ENCODE measurements at places on chromosomes 6 and 20.

GRCh38 chr6:25250878-25251277 is 28.3 kb upstream of the CARMIL1 start:
- DNase-seq: no peak

- DNase-seq: no peak
Measured at GRCh38 chr6:136751522-136751956, 40.7 kb downstream of the MAP3K5 start.

- DNase-seq: no peak
Measured at GRCh38 chr20:47847884-47848485, 62.7 kb upstream of the SULF2 start.

- DNase-seq: no peak
Measured at GRCh38 chr20:18055261-18055660, 2.5 kb downstream of the OVOL2 start.

GRCh38 chr6:99362678-99363268 is 13.3 kb upstream of the FAXC start:
- no peak for DNase-seq

- DNase-seq: no peak
Measured at GRCh38 chr6:134740473-134741199, 209.3 kb downstream of the ALDH8A1 start.

DNA sequence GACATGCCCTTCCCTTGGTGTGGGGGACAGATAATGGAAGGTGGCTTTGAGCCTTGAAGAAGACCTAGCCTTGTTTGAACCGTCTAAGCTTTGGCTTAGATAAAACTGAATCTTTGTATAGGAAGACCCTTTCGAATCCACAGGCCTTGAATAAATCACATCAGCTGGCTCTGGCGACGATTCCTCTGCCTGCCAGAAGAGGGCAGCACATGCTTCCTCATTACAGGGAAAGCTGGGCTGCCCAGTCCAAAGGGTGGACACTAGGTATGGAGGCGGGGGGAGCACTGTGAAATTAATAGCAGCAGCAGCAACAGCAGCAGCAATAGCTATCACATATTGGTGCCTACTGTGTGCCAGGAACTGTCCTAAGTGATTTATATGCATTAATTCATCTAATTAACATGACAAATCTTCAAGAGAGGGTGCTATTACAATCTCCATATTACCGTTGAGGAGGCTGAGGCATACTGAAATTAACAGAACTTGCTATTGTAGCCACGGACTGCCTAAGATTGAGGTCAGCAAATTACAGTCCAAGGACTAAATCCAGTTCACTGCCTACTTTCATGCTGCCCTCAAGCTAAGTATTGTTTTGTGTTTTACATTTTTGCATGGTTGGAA is 85.1 kb downstream of the CLIC5 start:
- DNase-seq: peak; percentile 25

DNA sequence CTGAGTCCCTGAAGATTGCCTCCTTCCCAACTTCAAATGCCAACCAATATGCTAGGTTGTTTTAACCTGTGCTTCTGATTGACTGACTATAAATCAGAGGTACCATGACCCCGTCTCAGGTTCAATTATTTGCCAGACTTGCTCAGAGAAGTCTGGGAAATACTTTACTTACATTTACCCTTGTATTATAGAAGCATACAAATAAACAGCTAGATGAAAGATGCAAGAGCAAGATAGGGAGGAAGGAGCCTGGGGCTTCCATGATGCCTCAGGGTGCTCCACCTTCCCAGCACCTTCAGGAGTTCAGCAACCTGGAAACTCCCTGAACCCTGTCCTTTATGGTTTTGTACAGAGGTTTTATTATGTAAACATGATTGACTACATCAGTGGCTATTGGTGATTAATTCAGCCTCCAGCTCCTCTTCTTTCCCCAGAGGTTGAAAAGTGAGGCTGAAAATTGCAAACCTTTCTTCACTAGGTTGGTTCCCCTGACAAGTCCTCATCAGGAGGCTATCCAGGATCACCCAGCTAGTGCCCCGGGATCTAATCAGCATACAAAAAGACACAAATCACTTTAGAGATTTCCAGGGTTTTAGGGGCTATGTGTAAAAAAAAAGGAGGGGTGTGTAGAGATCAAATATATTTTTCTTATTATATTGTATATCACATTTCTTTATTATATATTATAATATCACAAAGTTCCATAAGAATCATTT is 547.7 kb downstream of the EPM2A start:
- no peak for DNase-seq

GRCh38 chr6:89597988-89598387 is 40.6 kb downstream of the LYRM2 start:
- no peak for DNase-seq

DNA sequence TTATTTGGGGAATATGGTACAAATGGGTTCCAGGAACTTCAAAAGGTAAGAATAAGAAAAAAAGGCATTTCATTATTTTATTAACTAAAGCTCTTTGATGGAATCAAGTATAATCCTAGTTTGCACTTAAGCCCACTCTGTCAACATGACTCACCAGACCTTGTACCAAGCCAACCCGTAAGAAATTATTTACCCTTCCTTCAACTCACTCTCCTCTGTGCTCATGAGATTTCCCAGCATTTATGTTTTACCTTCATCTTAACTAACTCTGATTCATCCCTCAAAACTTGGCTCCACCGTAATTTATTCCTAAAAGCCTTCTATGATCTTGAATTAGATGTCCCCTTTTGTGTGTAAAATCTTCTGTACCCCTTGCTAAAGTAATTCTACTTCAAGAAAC is 308.7 kb downstream of the PKHD1 start:
- DNase-seq: no peak

DNA sequence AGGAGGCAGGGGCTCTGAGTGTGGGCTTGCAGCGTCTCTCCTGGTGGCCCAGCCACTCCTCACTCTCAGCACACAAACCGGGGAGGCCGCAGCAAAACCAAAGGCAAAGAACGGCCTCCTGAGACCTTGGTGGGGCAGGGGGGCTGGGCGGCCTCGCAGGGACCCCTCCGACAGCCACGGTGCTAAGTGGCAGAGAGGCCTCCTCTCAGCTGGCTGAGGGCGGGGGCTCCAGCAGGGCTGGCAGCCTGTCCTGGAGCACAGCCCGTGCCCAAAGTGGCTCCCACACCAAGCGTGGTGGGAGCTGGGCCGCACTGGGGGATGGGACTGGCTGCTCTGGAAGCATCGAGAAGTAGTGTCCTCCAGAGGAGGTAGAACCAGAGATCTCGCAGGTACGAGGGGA is 334.4 kb downstream of the QKI start:
- DNase-seq: no peak

- no peak for DNase-seq
Measured at GRCh38 chr20:54980103-54980960, 504.9 kb downstream of the DOK5 start.

- DNase-seq: no peak
Measured at GRCh38 chr6:95091823-95092436, 485.4 kb upstream of the MANEA start.

DNA sequence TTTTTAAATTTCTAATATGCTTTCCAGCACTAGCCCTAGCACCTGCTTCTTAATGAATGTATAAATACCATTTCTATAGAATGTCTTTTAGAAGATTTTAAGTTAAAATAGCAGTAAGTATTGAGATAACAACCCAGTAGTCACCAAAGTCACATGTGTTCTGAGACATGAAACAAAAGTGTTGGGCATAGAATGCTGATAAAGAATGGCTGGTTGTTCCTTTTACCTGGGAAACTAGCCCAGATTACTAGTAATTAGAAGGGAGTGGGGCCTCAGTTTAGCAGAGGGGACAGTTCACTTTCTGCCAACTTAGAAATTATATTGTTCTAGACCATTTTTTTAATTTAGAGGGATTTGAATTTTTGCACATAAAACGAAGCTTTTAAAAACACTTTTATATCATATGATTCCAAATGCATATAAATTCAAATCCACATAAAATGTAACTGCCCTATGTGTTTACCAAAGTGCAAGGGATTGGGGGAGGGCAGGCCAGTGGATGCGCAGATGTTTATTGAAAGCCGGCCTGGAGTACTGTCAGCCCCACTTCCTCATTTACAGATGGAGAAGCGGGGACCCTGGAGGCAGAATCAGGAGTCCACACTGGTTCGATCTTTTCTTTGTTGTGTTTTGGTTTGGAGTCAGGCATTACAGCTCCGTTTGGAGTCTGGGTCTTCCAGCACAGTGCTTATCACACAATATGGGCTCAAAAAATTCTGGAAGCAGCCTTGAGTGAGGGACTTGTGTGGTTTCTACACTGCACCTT is 139.8 kb downstream of the ZDHHC14 start:
- no peak for DNase-seq

DNA sequence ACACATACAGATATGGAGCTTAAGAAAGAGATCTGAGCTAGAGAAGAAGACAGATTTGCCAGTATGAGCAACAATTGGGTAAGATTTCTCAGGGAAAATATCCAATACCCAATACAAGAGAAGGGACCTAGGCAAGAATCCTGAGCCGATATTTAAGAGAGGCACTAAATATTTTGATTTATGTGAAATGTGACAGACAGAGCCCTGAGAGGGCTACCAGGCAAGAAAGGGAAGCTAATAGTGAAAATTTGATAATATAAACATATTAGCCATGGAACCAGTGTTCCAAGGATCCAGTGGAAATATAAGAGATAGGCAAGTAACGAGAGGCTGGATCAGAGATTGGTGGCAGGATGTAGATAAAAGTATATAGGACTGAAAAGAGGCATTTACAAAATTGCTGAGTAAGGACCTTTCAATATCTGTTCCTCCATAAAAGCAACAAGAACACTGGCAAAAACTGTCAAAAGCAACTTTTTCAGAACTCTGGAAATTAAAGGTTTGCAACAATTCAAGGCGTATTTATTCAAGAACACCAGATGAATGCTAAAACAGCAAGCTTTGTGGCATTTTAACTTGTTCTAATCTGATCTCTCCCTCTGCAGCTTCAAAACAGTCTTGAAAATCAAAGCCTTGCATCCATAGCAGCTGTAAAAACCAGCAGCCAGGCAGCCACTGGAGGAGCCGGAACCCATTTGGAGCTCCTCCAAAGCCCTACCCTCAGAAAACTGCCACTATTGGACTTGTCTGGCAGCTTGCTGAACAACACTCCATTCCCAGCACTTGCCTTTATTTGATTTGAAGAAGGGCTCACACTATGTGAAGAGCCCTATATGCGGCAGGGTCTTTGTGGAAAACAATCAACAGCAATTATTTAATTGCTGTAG is 58.8 kb downstream of the REV3L start:
- DNase-seq: no peak

DNA sequence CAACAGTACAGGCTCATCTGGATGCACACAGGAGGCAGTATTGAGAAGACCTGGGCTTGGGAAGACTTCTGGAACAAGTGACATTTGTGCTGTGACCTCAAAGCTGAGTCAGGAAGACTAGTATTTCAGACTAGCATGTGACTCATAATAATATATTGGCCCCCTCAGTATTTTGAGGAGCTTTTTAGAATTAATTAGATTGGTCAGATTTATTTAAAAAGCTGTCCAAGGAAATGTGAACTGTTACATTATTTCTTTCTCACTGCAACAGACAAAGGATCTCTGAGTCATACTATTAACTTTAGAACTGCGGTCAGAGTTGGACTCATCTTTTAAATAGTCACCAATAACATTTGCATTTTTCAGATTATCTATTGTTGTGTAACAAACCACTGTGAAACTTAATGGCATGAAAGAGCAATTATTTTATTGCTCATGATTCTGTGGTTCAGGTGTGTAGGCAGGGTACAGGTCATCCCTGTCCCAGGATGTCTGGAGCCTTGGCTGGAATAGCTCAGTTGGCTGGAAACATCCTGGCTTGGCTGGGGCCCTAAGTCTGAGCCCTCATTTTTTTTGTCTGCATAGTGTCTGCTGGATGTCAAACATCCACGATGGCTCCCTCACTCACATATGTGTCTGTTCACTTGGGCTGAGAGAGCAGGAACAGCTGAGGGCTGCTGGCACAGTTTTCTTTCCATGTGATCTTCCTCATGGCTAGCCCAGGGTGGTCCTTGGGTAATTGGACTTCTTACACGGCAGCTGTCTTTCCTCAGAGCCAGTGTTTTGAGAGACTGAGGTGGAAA is 46.9 kb downstream of the MAP3K4 start:
- DNase-seq: no peak

DNA sequence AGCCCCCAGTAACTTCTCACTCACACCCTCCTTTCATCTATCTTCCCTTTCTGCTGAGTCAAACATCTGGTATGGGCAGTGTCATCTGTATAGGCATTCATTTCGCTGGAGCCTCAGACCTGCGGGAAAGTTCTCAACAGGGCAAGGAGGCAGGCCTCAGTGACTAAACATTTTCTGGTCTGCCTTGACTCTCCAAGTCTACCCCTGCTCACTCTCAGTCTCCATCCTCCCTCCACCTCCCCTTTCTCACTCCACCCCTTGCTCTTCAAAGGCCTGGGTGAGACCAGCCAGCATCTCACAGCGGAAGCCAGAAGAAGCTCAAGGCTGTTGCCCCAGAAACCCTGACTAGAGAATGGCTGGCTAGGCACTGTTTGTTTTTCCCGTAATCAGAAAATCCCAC is 105.0 kb upstream of the BEND6 start:
- DNase-seq: no peak

DNA sequence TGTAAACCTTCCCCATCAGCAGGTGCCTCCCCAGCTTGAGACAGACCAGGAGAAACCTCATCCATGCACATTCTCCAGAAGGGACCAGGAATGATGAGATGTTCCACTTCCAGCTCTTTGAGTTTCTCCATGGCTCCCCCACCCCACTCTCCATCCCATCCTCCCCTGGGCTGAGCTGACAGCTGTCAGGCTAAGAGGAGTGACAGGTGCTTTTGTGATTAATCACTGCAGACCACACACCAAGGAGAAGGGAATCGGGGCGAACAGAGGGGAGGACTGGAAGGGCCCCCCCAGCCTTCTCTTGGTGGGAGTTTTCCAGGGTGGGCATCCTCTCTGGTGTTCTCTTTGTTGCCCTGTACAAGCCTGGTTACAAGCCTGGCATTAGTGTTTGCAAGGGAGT is 56.1 kb upstream of the ZFAND3 start:
- DNase-seq: no peak

GRCh38 chr20:54223285-54223684 is 15.4 kb downstream of the PFDN4 start:
- DNase-seq: no peak

DNA sequence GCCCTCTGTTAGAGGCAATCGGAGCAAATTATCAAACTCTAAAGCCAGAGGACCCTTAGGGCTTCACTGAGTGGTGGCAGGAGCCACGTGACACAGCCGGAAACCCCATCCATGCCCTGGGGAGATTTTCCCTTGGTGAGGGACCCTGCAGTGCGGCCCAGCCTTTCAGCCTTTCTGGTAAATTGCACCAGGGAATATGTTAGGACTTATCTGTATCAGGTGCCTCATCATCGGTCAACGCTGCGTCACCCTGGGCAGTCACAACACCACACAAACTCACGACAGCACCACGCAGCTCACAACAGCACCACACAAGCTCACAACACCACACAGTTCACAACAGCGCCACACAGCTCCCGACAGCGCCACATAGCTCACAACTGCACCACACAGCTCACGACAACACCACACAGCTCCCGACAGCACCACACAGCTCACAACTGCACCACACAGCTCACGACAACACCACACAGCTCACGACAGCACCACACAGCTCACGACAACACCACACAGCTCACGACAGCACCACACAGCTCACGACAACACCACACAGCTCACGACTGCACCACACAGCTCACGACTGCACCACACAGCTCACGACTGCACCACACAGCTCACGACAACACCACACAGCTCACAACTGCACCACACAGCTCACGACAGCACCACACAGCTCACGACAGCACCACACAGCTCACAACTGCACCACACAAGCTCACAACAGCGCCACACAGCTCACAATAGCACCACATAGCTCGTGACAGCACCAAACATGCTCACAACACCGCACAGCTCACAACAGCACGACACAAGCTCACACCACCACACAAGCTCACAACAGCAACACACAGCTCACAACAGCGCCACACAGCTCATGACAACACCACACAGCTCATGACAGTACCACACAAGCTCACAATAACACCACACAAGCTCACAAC is 199.0 kb downstream of the DLL1 start:
- DNase-seq: no peak

Data from stimulated activated CD4-positive, alpha-beta T cell treated with anti-CD3 and anti-CD28 coated beads, TNF-alpha, amount 100 ng/mL, for 24 hours (primary cell).